Body of pancreas (tissue), 4 donors: ENCODE measurements at places on chromosomes 13 and 19.

DNA sequence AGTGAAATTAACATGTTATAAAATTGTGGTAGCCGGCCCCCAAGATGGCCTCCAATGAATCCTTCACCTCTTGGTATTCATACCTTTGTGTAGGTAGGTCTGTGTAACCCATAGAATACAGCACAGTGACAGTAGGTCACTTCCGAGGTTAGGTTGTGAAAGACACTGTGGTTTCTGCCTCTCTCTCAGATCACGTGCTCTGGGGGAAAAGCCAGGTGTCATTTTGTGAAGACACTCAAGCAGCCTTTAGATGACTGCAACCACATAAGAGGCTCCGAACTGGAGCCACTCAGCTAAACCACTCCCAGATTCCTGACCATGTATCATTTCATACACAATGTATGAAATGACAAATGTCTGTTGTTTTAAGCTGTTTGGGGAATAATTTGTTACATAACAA, 9.8 kb upstream of the USPL1 start:
- no peak for DNase-seq

GRCh38 chr19:50967929-50968715, 1.3 kb downstream of the KLK6 start:
- no peak for DNase-seq

- DNase-seq = no peak
These were observed 39.5 kb downstream of the PCCA start for GRCh38 chr13:100128373-100128772.

DNA sequence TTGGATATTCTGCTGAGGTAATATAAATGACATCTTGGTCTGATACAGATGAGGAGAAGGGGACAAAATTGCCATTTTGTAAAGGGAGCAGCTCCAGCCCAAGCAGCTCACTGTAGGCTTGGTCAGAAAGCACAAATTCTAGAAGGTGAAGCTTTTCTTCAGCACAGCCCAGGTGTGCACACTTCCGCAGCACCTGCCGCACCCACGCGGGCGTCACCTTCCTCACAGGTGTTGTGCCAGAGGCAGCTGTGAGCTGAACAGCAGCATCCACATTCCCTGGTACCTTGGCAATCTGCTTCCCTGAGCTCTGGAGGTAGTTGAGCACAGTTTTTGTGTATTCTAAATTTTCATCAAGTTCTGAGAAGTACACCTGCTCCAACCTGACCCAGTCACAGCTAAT, 79.0 kb downstream of the SACS start:
- no peak for DNase-seq

- no peak for DNase-seq
These were observed 145.1 kb upstream of the ZNF536 start for GRCh38 chr19:30227012-30227621.

GRCh38 chr19:18659281-18660050, 22.6 kb downstream of the KLHL26 start:
- DNase-seq = no peak
